ENCODE measurements at places on chromosomes 4 and X.
A peak's percentile ranks its signal among the peaks of the same experiment; 100 is the strongest.

DNA sequence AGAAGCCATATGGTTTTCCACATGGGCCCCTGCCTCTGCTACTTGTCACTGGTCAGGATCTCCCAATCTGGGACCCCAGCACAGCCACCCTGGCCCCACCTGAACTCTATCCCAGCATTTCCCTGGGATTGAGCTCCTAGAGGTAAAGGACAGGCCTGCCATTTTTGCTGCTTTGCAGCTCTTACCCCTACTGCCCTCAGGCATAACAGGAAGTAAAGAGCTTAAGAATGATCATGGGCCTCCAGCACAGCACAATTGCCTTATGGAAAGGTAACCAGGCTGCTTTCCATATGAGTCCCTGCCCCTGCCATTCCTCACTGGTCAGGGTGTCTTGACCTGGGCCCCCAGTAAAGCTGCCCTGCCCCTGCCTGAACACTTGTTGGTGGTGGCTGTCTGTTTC is 254.9 kb upstream of the ZCCHC13 start:
- no peak for DNase-seq

GRCh38 chr4:54403700-54404453 is 174.8 kb downstream of the PDGFRA start:
- no peak for DNase-seq

- no peak for DNase-seq
Measured at GRCh38 chr4:181350615-181351415, 892.4 kb upstream of the TENM3 start.

- no peak for DNase-seq
Measured at GRCh38 chr4:123786163-123786915, 389.7 kb downstream of the SPRY1 start.

DNA sequence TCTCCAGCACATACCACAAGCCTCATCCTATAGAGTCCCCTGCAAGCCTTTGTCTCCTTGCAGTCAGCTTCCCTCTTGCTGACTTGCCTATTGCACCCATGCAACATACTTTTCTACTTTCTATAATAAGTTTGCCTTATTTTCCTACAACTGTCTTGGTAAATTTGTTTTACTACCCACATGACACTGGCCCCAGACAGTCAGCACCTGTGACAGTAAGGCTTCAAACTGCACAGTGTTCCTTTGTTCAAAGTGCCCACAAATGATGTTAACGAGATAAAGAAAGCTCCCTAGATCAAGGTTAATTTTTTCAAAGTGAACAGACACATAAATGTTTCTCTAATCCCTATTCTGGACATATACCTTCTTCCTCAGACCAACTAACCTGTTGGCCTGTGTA is 529.1 kb upstream of the PCDH10 start:
- DNase-seq = no peak

- DNase-seq = no peak
Measured at GRCh38 chrX:23783589-23784469, 856 bp downstream of the SAT1 start.

DNA sequence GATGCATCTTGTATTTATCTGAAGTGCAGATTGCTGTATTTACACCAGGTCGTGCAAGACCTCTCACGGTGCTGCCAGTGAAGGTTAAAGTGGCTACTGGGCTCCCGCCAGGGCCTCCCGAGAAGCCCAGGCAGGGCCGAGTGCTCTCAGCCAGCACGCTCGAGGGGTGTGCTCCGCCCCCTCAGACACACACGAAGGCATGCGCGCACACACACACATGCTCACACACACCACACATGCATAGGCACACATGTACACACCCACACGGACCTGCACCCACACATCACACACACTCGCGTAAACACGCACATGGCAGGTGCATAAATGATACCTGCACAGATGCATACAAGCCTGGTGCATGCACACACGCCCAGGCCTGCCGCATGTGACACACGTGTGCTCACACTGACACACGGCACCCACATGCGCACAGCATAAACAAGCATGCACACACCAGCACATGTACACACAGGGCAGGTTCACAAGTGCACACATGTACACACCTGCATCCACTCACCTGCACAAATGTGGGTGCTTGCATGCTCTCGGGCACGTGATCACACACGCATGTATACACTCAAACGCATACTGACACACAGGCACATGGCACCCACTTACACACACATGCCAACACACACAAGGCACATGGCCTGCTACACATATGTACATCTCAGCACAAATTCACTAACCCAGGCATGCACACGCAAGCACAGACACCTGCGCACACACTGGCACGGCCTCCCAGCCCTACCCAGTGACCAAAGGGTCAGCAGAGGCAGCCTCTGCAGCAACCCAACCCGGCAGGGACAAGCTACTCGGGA is 71.6 kb downstream of the FAM53A start:
- DNase-seq = no peak

GRCh38 chrX:39850630-39851152 is 247.1 kb downstream of the BCOR start:
- no peak for DNase-seq

- no peak for DNase-seq
Measured at GRCh38 chrX:113743069-113743468, 840.8 kb upstream of the HTR2C start.

DNA sequence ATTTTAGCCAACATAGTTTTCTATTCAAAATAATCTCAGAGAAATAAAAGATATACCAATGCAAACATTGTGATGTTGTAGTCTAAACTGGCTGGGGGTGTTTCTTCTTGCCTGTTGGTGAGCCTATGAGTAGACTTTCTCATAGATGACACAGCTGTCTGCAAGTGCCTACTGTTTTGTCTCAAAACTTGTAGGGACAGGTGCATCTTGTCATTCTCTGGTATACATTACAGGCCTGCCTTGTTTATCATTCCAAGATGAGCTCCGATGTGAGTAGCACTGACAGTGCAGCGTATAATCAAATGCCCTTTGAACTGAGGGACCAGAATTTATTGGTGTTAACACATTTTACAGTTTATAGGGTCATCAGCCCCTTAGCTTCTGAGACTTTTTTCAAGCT is 353.8 kb downstream of the PRDM5 start:
- no peak for DNase-seq

GRCh38 chr4:14783011-14783877 is 219.0 kb upstream of the CPEB2 start:
- no peak for DNase-seq

- DNase-seq = no peak
Measured at GRCh38 chr4:170193496-170193895, 103.7 kb upstream of the AADAT start.

GRCh38 chr4:137156054-137156453 is 376.2 kb downstream of the PCDH18 start:
- no peak for DNase-seq

DNA sequence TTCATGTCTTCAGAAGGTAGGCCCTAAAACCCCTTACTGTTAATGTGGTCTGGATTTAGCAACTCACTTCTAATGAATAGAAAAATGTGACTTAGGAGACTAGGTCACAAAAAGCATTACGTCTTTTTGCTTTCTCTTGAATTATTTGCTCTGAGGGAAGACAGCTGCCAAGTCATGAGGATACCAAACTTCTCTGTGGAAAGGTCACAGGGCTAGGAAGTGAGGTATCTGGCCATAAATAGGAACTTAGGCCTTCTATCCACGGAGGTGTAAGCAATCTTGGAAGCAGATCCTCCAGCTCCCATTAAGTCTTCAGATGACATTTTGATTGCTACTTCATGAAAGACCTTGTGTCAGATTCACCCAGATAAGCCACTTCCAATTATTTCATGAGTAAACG is 120.6 kb downstream of the JADE1 start:
- DNase-seq = no peak

GRCh38 chr4:114386637-114387233 is 211.9 kb upstream of the UGT8 start:
- no peak for DNase-seq

DNA sequence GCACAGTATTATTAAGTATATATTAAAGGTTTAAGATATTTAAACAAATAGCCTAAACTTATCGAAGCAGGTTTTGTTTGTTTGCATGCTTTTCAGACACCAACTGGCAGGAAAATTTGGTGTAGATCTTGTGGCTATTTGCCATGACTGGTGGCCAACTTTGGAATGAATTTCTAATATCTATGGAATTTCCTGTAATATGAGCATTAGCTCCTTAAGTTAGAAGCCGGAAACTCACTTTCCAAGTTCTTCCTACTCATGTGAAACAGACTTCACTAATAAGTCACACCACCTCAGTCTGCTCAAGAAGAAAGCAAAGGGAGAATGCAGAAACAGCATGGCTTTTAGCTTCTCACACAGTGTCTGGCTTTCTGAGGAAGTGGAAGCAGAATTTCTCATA is 563.9 kb downstream of the GRXCR1 start:
- no peak for DNase-seq

DNA sequence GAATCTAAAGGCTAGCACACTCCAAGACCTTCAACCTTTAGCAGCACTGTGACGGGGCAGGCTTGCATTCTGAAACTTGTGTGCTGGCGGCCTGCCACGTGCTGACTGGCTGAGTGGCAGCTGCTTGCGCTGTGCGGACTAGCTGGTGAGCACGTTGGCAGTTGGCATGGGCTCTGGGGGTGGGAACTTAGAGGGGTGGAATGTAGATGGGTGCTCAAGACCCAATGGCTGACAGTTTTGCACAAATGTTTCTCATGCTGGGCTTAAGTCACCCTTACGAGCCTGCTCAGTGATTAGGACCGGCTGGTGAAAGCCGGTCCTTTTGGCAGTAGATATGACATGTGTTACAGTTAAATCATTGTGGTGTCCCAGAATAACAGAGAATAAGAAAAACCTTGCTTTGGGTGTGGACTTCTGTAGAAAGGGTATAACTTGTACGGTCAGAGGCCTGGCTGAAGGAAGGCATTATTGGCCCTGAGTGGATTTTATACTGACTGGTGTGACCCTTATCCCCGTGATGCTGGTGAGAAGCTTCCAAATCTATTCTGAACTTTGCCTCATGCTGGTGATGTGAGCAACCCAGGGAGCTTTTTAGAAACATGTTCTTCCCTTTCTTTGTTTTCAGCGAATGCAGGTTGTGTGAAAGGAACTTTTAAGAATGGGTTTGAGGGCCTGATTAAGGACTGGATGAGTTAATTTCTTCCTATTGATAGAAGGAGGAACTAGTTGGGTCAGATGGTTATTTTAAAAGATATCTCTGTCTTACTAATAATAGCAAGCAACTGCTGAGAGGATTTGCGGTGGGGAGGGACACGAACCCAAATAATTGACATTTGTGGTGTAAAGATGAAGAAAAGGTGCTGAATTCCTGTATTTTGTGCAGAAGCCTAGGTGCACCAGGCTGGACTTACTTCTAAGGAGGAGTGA is 107.4 kb upstream of the SLC4A4 start:
- DNase-seq = no peak

- no peak for DNase-seq
Measured at GRCh38 chr4:176789955-176790354, 2.8 kb downstream of the VEGFC start.

DNA sequence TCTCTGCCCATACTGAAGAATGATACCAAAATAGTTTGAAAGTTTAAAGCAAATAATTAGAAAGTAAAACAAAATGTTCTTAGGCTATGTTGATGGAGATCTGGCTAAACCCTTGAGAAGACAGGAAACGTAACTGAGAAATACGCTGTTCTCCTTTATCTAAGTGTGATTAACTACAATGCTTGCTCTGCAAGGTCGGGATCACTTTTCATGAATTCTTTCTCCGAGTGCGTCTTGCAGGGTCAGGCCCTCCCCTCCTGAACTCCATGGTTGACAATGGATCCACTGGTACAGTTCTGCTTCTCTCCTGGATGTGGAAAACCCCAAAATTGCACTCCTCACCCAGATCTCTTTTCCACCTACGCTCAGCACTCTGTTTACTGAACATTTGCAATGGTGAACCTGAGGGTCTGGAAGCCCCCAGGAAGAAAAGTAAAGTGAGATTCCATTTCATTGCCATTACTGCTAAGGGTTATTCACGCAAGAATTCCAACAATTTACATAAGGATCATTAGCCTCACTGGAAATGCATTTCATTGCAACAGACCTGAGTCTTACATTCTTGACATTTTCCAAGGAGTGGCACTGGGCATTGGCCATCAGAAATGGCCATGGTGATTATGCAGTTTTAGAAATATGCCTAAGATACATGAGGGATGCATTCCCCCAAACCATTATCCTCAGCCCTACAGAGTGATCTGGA is 24.6 kb upstream of the WWC2 start:
- no peak for DNase-seq

GRCh38 chr4:150176547-150176946 is 98.3 kb downstream of the DCLK2 start:
- no peak for DNase-seq

GRCh38 chr4:1722551-1723118 is 1.3 kb downstream of the TACC3 start:
- peak; percentile 39 for DNase-seq

DNA sequence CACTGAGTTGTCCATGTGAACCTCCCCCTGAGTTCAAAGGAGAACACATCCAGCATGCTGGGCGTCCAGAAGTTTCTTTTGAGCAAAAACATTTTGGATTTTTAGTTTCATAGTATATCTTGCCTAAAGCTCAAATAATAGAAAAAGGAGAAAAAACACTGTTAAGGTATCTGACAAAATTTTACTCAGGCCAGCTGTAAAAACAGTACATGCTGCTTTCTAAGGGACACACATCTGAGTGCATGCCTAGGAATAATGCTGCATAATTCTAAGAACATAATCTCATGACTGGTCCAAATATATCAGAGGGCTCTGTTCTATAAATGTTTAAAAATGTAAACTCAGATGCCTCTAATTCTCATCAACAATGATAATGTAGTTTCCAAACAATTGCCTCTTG is 561.3 kb upstream of the INTU start:
- DNase-seq = no peak

DNA sequence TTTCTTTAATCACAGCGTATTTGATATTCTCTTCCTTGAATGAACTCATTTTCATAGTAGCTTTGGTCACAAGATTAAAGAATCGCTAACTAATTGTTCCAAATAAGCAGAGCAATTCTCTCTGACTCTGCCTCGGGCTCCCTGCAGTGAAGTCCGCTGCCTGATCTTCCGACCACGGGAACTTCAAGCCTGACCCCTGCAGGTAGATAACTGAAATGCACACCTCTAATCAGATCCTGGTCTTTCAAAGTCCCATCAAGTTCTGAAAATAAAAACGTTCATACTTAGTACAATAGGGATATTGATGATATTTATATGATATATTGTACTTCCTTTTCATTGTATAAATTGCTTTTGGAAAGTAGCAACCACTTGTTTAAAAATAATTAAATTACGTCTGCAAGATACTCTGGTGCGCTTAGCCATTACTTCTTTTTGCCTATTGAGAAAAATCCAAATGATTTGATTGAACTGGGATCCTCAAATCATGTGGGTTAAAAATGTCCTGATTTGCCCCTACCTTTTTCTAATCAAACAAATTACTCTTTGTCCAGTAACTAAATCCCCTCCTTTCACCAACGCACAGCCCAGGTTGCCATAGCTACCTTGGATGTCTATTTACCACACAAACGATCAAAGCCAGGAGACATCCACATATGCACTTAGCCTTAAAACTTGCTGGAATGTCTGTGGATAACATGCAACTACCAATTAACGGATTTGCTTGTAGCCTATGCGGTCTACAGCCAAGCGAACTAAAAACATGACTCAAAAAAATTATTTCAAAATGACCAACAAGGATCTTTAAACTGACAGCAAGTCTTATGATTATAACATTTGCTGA is 4.2 kb downstream of the MID1 start:
- no peak for DNase-seq

All from activated naive CD4-positive, alpha-beta T cell (primary cell).